ENCODE measurements at places on chromosomes 16 and 17.

DNA sequence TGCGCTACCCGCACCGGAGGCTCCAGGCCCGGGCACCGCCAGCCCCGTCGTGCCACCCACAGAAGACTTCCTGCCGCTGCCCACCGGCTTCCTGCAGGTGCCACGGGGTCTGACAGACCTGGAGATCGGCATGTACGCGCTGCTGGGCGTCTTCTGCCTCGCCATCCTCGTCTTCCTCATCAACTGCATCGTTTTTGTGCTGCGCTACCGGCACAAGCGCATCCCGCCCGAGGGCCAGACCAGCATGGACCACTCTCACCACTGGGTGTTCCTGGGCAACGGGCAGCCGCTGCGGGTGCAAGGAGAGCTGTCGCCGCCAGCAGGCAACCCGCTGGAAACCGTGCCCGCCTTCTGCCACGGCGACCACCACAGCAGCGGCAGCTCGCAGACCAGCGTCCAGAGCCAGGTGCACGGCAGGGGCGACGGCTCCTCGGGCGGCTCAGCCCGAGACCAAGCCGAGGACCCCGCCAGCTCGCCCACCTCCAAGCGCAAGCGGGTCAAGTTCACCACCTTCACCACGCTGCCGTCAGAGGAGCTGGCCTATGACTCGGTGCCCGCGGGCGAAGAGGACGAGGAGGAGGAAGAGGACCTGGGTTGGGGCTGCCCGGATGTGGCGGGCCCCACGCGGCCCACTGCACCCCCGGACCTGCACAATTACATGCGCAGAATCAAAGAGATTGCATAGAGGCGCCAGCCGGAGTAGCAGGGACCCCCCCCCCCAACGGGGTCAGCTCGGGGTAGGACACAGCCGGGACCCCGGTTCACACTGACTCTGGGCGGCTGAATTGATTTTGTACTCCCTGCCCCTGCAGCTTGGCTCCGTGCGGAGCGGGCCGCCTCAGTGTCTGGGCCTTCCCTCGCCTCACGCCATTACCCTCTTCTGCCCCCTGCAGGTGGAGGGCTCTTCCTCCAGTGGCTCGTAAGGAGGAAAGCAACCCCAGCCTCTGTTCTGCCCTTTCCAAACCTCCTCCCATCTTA is 58.5 kb downstream of the TMEM132E start:
- DNase-seq = peak; percentile 69

DNA sequence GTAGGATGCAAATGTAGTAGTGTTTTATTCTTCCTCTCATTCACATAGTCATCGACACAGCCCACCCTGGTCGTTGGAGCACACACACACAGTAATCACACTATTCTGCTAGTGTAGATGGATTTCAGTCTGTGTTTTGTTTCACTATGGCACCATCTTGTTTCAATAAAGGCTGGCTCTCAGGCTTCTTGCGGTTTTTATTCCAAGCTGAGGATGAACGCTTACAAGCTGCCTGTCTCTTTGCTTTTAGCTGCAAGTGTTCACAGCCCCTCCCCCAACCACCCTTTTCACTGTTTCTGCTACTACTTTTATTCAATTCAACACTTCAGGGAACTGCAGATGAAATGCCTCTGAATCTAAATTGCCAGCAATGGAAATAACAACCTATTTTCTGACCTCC is 140.9 kb upstream of the PMFBP1 start:
- DNase-seq = no peak

DNA sequence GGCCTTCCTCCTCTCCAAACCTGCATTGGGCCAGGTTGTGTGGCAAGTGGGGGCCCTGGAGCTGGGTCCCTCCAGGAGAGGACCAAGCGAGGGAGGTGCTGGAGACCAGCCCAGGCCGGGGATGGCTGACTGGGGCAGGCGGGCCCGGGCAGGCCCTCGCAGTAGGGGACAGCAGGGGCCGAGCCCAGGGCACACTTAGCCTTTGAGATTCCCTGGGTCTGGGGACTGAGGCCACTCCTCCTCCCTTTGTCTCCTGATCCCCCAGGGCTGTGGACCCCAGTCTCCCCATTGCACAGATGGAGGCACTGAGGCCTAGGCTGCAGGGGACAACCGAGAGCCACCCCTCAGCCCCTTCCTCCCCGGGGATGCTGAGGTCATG is 5.2 kb downstream of the FOXJ1 start:
- no peak for DNase-seq

- DNase-seq = no peak
Measured at GRCh38 chr17:72764632-72765041, 327.9 kb downstream of the SLC39A11 start.

DNA sequence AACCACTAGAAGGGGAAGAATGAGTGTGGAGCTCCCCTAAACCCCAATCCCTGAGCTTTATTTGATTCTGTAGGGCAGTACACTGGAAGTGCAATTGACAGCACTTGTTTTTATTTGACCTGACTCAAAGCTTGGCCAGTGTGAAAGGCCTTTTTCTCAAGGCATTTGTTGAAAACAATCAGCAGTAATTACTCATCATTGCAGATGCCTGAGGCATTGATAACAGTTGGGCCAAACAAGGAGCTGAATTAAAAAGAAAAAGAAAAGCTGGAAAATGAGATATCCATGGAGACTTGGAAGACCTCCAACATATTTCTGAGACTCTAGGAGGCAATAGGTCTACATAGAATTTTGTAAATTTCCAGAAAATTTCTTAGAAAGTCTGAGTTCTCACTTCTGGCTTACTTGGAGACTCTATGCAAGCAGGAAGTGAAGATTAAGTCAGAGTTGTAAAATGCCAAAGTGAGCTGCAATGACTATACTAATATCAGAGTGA is 200.8 kb upstream of the KCNJ16 start:
- no peak for DNase-seq

GRCh38 chr16:84103678-84104077 is 13.1 kb downstream of the MBTPS1 start:
- DNase-seq = no peak

DNA sequence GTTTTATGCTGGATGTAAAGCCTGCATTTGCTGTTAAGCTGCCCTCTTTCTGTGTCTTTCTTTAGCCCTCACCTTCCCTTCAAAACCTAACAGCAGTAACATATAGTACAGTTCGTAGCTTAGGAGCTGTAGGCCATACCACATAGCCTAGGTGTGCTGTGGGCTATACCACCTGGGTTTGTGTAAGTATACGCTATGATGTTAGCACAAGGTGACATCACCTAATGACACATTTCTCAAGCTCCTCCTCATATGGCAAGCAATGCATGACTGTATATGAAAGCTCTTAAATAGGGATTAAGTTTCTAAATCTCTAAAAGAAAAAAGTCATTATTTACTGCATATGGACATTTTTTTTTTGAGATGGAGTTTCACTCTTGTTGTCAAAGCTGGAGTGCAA is 57.8 kb upstream of the TMEM97 start:
- no peak for DNase-seq

DNA sequence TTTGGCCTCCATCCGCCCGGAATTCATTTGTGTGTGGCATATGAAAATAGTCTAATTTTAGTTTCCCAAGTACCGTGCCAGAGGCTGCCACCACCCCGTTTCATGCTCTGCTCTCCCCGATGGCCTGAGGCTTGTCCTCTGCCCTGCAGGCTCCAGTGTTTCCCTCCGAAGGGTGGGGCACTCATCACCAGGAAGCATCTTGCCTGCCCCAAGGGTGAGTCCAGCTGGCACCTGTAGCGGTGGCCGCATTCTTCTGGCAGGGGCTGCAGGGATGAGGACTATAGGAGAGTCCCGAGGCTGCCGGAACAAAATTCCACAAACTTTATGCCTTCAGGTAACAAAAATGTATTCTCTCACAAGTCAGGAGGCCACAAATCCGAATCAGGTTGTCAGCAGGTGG is 23.1 kb upstream of the CMIP start:
- no peak for DNase-seq

DNA sequence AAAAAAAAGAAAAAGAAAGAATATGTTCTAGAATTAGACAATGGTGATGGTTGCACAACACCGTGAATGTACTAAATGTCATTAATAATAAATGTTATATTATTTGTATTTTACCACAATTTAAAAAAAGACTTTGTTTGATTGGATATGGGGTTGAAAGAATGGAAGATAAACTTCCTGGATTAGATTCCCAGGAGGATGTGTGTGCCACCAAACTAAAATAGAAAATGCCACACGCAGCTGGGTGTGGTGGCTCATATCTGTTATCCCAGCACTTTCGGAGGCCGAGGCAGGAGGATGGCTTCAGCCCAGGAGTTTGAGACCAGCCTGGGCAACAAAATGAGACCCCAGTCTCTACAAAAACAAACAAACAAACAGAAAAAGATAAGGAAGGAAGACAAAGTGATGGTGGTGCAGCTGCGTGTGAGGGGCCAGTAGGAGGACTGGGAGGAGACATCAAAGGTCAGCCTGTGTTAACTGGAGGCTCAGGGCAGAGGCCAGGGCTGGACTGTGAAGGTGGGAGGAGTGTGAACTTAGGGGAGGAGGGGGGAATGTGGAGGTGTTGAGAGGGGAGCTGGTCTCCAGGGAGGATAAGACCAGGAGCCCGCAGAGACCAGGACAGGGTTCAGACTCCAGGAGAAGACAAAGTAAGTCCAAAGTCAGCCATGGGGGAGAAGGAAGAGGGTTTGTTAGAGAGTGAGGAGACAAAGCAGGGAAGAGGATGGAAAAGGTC is 4.1 kb downstream of the PECAM1 start:
- no peak for DNase-seq

- no peak for DNase-seq
Measured at GRCh38 chr17:79943347-79944241, 92.1 kb downstream of the TBC1D16 start.

DNA sequence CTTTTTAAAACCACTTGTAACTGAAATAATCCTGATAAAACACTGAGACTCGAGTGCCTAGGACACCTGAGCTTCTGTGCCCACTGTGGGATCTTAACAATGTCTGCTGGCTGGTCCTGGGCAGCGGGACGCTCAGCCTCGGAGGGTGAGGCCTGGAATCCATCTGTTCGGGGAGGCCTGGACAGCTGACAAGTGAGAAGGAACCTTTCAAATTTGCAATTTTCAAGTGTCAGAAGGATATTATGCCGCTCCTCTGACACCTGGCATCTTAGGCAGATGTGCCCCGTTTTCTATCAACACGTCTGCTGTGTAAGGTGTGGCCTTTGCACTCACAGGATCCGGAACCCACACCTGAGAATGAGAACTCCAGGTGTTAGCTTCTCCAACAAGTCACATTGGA is 33.1 kb upstream of the C16orf78 start:
- no peak for DNase-seq

DNA sequence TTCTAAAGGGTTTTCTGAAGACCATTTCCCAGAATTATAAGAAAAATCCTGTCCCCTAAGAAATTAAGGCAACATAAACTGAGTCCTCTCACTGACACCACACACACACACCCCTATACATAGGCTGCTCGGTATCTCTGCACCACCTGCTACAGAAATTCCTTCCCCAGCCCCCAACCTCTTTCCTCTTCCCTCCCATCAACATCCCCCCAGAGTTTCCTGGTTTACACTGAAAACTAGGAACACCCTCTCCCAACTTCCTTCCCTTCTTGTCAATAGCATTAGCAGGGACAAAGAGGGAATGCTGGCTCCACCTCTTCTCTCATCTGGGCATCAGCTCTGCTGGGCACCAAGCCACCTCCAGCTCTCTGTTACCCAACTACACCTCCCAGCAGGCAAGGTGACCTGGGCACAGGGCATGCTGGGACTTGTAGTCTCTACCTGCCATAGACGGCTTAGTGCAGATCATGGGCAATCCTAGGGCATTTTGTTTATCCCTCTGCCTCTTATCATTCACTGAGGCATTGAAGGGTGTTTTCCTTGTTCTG is 15.7 kb downstream of the CAVIN1 start:
- peak; percentile 37 for DNase-seq

DNA sequence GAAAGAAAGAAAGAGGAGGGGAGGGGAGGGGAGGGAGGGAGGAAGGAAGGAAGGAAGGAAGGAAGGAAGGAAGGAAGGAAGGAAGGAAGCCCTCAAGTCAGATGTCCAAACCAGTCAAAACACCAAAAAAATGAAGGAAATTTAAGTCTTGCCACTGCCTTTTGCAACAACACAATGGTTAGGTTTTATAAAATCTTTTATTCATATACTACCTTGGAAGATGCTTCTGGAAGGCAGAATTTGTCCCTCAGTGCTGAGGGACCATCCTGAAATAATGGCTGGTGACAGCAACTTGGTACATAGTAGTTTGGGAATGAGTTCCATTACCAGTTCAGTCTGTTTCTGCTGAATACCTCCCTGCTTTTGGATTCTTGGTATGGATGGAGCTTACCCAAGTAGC is 7.9 kb downstream of the APOH start:
- DNase-seq = no peak

GRCh38 chr17:9844153-9844552 is 18.4 kb downstream of the GLP2R start:
- DNase-seq = no peak

GRCh38 chr16:62050793-62051192 is 14.6 kb upstream of the CDH8 start:
- DNase-seq = no peak

GRCh38 chr17:381941-382643 is 29.5 kb upstream of the RPH3AL start:
- DNase-seq = no peak

- no peak for DNase-seq
Measured at GRCh38 chr17:17880577-17881196, 43.9 kb upstream of the SREBF1 start.

DNA sequence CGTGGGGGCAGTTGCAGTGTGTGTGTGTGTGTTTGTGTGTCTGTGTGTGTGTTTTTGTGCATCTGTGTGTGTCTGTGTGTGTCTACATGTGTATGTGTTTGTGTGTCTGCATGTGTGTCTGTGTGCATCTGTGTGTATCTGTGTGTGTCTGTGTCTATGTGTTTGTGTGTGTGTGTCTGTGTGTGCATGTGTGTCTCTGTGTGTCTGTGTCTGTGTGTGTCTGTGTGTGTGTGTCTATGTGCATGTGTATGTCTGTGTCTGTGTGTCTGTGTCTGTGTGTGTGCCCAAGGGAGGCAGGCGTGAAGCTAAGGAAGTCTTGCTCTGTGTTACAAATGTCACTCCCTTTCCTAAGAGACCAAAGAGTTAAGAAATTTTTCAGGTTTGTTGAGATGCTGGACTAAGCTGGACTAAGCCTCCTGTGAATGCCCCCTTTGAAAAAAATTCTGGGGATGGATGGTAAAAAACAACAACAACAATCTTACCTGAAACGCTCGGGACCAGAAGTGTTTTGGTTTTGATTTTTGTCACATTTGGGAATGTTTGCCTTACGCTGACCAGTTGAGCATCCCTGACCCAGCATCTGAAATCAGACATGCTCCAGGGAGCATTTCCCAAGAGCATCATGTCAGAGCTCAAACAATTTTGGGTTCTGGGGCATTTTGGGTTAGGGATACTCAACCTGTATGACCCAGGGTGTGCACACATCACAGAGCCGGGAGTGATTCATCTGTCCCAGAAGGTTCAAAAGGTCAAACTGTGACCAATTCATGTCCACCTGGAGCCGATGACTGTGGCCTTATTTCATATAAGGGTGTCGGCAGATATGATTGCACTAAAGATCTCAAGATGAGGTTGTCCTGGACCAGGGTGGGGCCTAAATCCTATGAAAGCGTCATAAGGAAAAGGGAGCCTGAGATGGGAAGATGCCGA is 48.6 kb upstream of the ZNF469 start:
- DNase-seq = no peak

All from activated T-helper 1 cell treated with Interleukin-2 at 50 U/mL for 16 hours (primary cell).